ENCODE measurements at places on chromosomes 1 and 21.
A peak's percentile ranks its signal among the peaks of the same experiment; 100 is the strongest.

- no peak for DNase-seq
These were observed 460.1 kb upstream of the RUNX1 start for GRCh38 chr21:35509001-35509704.

GRCh38 chr1:7648761-7649384 is 122.2 kb upstream of the VAMP3 start:
- DNase-seq = no peak

GRCh38 chr21:45547545-45547900 is 5.3 kb upstream of the SLC19A1 start:
- DNase-seq = no peak

GRCh38 chr21:34745557-34746255 is 76.9 kb downstream of the CLIC6 start:
- DNase-seq = peak; percentile 40

DNA sequence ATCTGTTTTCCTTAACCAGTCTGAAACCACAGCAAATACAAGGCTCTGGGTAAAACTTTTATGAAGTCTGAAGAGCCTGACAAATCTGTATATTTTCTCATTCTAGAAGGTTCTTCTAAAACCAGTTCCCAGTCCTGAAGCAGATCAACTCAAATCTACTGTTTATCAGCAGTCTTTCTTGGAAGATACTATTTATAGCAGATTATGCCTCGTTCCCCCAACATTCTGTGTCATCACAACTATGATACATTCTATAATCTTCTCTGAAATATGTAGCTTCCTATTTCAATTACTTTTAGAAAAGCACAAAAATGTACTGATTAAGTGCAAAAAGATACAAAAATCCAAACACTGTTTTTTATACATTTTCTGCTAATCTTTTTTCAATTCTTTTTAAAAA is 67.5 kb downstream of the NIBAN1 start:
- DNase-seq = no peak

GRCh38 chr1:229129301-229130027 is 141.4 kb upstream of the RAB4A start:
- DNase-seq = no peak

- DNase-seq = no peak
These were observed 18.5 kb downstream of the WLS start for GRCh38 chr1:68213843-68214242.
